Right renal cortex interstitium (tissue), 3 donors: ENCODE measurements at places on chromosomes 16 and 17. TPM values are rescaled to one million over a fixed set of nuclear protein-coding genes. Genes with fewer than 3 reads are reported as not detected.

The VPS4A gene
- polyA plus RNA-seq: 43.8 TPM

The CTRB1 gene
- not detected for polyA plus RNA-seq

The KLHL10 gene
- 0.28 TPM for polyA plus RNA-seq

The C16orf86 gene
- 2.9 TPM for polyA plus RNA-seq

The PITPNM3 gene
- 8.9 TPM for polyA plus RNA-seq

The HID1 gene
- 10.7 TPM for polyA plus RNA-seq

The CAVIN1 gene
- polyA plus RNA-seq: 59.5 TPM

The KIF2B gene
- polyA plus RNA-seq: not detected

GRCh38 chr16:54320697-54321340 is 34.2 kb upstream of the IRX3 start:
- DNase-seq: no peak

- no peak for DNase-seq
These were observed 126.9 kb downstream of the PARN start for GRCh38 chr16:14502932-14503741.

DNA sequence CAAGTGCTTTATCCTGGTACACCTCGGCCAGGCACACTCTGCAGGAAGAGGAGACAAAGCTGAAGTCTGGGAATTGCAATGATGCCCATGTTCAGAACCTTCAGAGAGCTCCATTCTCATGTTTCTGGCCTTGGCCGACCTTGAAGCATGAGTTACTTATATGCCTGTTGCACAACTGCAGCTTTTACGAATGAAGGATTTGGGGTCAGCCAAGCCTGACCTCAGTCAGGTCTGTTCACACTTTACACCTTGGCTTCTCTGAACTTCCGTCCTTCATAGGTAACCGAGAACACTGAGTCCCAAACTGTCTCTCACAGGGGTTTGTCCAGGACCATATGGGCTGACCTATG is 66.7 kb downstream of the GTF3C1 start:
- DNase-seq: no peak

GRCh38 chr16:69017036-69017783 is 88.2 kb upstream of the HAS3 start:
- no peak for DNase-seq

DNA sequence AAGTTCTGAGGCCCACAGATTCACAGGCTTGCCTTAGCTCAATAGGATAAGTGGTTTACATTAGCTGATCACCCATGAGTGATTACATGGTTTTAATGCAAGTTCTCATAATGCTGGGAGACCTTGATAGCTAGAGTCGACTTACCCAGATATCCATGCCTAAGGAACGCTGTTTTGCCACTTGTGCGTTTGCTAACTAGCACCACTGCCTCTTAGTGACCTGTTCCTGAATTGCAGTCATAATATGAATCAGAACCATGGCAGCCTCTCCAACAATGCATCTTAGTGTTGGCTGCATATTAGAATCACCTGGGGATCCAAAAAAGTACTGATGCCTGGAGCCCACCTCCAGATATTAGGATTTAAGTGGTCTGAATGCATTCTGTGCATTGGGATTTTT is 251.1 kb upstream of the CDH5 start:
- DNase-seq: no peak

DNA sequence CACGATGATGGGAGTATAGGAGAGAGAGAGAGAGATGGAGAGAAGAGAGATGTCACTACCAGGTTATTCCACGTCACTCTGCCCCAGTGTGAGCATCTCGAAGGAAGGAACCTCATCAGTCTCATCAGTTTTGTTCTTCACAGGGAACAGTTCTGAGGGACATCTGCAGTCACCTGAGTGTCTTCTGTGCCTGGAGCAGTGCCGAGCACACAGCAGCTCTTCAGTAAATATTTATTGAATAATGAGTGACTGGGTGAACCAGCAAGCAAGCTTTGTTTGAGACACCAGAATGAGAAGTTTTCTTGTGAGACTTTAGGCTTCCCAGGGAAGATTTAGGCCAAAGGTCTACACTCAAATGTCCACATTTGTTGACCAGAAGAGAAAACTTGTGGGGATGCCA is 142.4 kb upstream of the IRX3 start:
- no peak for DNase-seq

GRCh38 chr16:51734220-51734619 is 583.1 kb upstream of the SALL1 start:
- no peak for DNase-seq

GRCh38 chr16:6771956-6772355 is 560.7 kb upstream of the RBFOX1 start:
- no peak for DNase-seq

GRCh38 chr17:79414063-79414792 is 196.6 kb downstream of the RBFOX3 start:
- DNase-seq: no peak

DNA sequence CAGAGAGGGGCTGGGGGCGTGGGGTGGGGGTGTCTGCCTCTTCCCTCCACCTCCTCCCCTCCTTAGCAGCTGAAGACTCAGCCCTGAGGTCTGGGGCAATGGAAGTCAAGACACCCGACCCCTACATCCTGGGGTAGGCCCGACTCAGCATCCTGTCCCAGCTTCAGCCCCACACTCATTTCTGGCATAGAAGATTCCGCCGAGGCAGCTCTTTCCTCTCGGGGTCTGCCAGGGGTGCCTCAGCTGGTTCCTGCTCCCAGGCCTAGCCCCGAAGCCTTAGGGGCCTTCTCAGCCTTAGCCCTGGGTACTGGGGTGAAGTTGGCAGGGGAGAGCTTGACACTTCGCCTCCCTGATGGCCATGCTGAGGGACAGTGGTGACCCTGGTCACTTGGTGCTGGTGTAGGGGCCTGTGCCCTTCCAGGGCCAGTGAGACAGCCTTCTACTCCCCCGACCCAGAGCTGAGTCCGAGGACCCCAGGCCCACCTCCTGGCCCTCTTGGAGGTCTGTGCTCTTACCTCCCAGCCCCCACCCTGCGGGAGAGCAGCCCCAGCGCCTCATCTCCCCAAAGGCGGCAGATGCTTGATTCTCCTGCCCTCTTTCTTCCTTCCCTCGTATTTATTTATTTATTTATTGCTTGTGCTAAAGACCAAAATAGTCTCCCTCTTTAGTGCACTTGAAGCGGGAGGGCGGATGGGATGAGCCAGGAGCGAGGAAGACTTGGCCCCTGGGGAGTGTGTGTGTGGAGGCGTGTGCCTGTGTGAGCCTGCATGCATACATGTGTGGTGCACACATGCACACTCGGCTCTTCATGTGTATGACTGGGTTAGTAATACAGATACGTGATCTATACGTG is 42.5 kb downstream of the KCNJ12 start:
- no peak for DNase-seq
